GM23248 (cell line): ENCODE measurements at places on chromosomes 7 and 10. TPM values are rescaled to one million over a fixed set of nuclear protein-coding genes. Genes with fewer than 3 reads are reported as not detected.

The BICC1 gene
- 95.8 and 97.0 TPM in 2 replicates for polyA plus RNA-seq

The CFAP58 gene
- 0.20 and 0.30 TPM in 2 replicates for polyA plus RNA-seq

The GATAD1 gene
- 10.0 and 10.8 TPM in 2 replicates for polyA plus RNA-seq

The CYP3A5 gene
- 0.26 and 0.33 TPM in 2 replicates for polyA plus RNA-seq

The AQP1 gene
- 0.33 and 0.34 TPM in 2 replicates for polyA plus RNA-seq

The LRRC18 gene
- not detected in 2 replicates for polyA plus RNA-seq

The GPRIN2 gene
- polyA plus RNA-seq = not detected in 2 replicates

- DNase-seq = peak; percentile 45
- no peak overlapping the region for H3K27ac ChIP-seq
- no peaks in the 10 kb centered on the region for H3K4me1 ChIP-seq
- H3K36me3 ChIP-seq = no peaks in the 10 kb centered on the region
- H3K4me3 ChIP-seq = no peak overlapping the region
- no peaks in the 10 kb centered on the region for H3K27me3 ChIP-seq
These were observed 26.6 kb upstream of the SNX10 start for GRCh38 chr7:26265065-26265464.

GRCh38 chr7:37289367-37289766 lies 159.3 kb downstream of the ELMO1 start:
- no peaks in the 10 kb centered on the region for H3K27me3 ChIP-seq
- no peaks in the 10 kb centered on the region for H3K36me3 ChIP-seq
- H3K27ac ChIP-seq = no peak overlapping the region
- no peaks in the 10 kb centered on the region for H3K4me1 ChIP-seq
- H3K4me3 ChIP-seq = no peak overlapping the region

DNA sequence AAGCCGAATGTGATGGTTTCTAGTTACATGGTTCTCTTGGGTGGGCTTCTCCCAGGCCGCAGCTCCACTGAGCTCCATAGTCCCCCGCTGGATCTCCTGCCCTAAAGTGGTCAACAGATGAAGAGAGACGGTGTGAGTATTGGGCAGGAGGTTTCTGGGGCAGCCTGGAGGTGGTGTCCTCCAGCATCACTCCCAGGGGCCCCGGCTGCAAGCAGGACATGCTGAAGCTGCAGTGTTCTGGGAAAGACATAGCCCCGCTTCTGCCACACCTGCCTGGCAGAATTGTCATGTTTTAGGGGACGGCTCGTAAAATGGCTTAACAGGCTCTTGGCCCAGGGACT lies 40.4 kb downstream of the CALML3 start:
- peaks cover 48% of the 10 kb centered on the region for H3K4me1 ChIP-seq
- H3K4me3 ChIP-seq = no peak overlapping the region
- DNase-seq = no peak
- no peaks in the 10 kb centered on the region for H3K27me3 ChIP-seq

GRCh38 chr10:32156031-32156495 lies 99.8 kb upstream of the KIF5B start:
- no peak overlapping the region for H3K27ac ChIP-seq
- no peaks in the 10 kb centered on the region for H3K27me3 ChIP-seq
- no peaks in the 10 kb centered on the region for H3K36me3 ChIP-seq

- no peak for DNase-seq
- H3K27ac ChIP-seq = no peak overlapping the region
- H3K4me1 ChIP-seq = no peaks in the 10 kb centered on the region
- no peaks in the 10 kb centered on the region for H3K27me3 ChIP-seq
These were observed 327.4 kb downstream of the SORCS1 start for GRCh38 chr10:106836933-106837663.

- no peaks in the 10 kb centered on the region for H3K36me3 ChIP-seq
- H3K4me3 ChIP-seq = no peak overlapping the region
- H3K27me3 ChIP-seq = no peaks in the 10 kb centered on the region
- no peak for DNase-seq
- H3K4me1 ChIP-seq = peaks cover 16% of the 10 kb centered on the region
These were observed 70.7 kb downstream of the VOPP1 start for GRCh38 chr7:55501611-55502010.

GRCh38 chr7:140084972-140085371 lies 22.2 kb upstream of the PARP12 start:
- no peak for DNase-seq
- H3K36me3 ChIP-seq = 0 out of 2 replicates have a peak, but pooled peaks cover 8% of the 10 kb centered on the region
- no peak overlapping the region for H3K27ac ChIP-seq
- peaks cover 4% of the 10 kb centered on the region; the same call in 1 of the 2 replicates for H3K4me1 ChIP-seq
- H3K27me3 ChIP-seq = no peaks in the 10 kb centered on the region

GRCh38 chr7:120334475-120334874 lies 61.5 kb downstream of the KCND2 start:
- no peaks in the 10 kb centered on the region for H3K27me3 ChIP-seq
- no peak overlapping the region for H3K4me3 ChIP-seq
- no peak overlapping the region for H3K27ac ChIP-seq
- no peak for DNase-seq
- no peaks in the 10 kb centered on the region for H3K4me1 ChIP-seq

GRCh38 chr7:7178906-7179305 lies 3.4 kb upstream of the C1GALT1 start:
- DNase-seq = peak; percentile 35
- no peak overlapping the region for H3K4me3 ChIP-seq
- peaks cover 38% of the 10 kb centered on the region for H3K4me1 ChIP-seq
- no peaks in the 10 kb centered on the region for H3K27me3 ChIP-seq
- H3K27ac ChIP-seq = peak overlapping the region; percentile 39; the same call in 1 of the 2 replicates

DNA sequence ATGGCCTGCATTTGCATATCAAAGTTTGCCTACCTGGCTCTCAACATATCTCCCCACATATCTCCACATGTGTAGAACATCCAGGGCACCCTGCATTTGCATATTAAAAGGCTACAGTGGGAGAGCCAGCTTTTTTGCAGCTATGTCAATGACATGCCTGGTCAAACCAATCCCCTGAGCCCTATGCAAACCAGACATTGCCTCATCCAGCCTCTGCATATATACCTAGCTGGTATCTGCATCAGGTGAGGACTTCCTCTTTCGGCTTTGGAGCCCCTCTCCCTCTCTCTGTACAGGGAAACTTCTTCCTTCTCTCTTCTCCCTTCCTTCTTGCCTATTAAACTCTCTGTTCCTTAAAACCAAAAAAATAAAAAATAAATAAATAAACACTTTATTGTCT lies 142.7 kb upstream of the STEAP4 start:
- H3K27me3 ChIP-seq = no peaks in the 10 kb centered on the region
- no peaks in the 10 kb centered on the region for H3K36me3 ChIP-seq
- no peaks in the 10 kb centered on the region for H3K4me1 ChIP-seq
- H3K4me3 ChIP-seq = no peak overlapping the region
- H3K27ac ChIP-seq = no peak overlapping the region

- peaks cover 11% of the 10 kb centered on the region for H3K27me3 ChIP-seq
- H3K4me3 ChIP-seq = no peak overlapping the region
- no peak overlapping the region for H3K27ac ChIP-seq
These were observed 35.5 kb upstream of the PTF1A start for GRCh38 chr10:23156447-23157150.

- no peak overlapping the region for H3K27ac ChIP-seq
- peaks cover 17% of the 10 kb centered on the region for H3K4me1 ChIP-seq
- no peaks in the 10 kb centered on the region for H3K36me3 ChIP-seq
- no peak overlapping the region for H3K4me3 ChIP-seq
- H3K27me3 ChIP-seq = no peaks in the 10 kb centered on the region
- DNase-seq = peak; percentile 47
These were observed 664.0 kb downstream of the XPNPEP1 start for GRCh38 chr10:109259293-109259692.

DNA sequence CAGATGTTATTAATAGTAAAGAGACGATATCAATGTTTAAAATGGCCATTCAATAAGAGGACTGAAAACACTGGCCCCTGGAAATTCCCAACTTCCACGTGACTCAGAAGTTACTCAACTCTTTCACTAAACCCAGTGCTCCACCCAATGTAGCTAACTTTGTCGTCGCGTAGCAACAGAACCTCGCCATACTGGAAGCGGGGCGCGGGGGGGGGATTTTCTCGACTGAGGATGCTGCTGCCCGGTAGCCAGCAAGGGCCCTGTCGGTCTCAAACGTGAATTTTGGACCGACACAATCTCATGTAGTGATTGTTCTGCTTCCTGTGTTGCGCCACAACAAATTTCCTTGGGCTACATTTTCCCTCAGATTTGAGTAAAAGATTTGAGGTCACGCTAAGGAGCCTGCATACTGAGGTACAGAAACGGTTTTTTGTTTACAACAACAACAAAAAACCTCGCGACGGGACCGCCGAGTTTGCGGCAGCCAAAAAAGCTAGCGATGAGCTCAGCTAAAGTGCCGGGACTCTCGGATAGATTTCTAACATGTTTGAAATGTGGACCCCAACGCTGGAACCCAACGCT lies 977 bp upstream of the SFR1 start:
- H3K36me3 ChIP-seq = no peaks in the 10 kb centered on the region
- peaks cover 40% of the 10 kb centered on the region for H3K4me1 ChIP-seq
- H3K27me3 ChIP-seq = no peaks in the 10 kb centered on the region
- H3K4me3 ChIP-seq = peak overlapping the region; percentile 80
- DNase-seq = peak; percentile 99

GRCh38 chr7:65554-65953 lies 126.8 kb upstream of the FAM20C start:
- H3K27me3 ChIP-seq = no peaks in the 10 kb centered on the region
- peak; percentile 76 for DNase-seq
- H3K4me3 ChIP-seq = no peak overlapping the region

DNA sequence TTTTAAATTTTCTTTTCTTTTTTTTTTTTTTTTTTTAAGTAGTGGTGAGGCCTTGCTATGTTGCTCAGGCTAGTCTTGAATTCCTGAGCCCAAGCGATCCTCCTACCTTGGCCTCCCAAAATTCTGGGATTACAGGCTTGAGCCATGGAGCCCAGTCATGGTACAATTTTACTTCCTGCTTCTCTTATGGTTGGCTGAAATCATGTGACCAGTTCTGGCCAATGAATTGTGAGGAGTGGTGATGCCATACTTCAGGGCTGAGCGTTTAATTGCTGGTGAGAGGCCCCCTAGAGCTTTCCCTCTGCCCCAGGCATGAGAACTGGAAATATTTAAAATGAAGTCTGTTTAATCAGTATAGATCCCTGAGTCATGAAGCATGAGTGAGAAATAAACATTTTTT lies 22.2 kb upstream of the BAIAP2L1 start:
- no peaks in the 10 kb centered on the region for H3K36me3 ChIP-seq
- DNase-seq = peak; percentile 41
- no peak overlapping the region for H3K27ac ChIP-seq
- H3K4me1 ChIP-seq = peaks cover 13% of the 10 kb centered on the region
- no peak overlapping the region for H3K4me3 ChIP-seq

DNA sequence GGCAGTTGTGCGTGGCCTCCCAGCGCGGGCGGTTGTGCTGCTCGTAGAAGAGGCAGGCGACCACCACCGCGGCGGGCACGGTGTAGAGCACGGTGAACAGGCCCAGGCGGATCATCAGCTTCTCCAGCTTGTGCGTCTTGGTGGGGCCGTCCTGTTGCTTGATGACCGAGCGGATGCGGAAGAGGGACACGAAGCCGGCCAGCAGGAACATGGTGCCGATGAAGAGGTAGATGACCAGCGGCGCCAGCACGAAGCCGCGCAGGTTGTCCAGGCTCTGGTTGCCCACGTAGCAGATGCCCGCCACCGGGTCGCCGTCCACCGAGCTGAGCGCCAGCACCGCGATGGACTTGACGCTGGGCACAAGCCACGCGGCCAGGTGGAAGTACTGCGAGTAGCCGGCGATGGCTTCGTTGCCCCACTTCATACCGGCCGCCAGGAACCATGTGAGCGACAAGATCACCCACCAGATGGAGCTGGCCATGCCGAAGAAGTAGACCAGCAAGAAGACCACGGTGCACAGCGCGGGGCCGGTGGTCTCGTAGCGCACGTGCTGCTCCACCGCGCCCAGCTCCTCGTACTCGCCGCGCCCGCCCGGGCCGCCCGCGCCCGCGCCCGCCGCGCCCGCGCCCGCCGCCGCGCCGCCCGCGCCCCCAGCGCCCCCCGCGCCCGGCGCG lies 2.2 kb downstream of the FZD8 start:
- no peaks in the 10 kb centered on the region for H3K27me3 ChIP-seq
- H3K27ac ChIP-seq = no peak overlapping the region
- peaks cover 4% of the 10 kb centered on the region for H3K4me1 ChIP-seq

GRCh38 chr7:17396692-17397091 lies 98.2 kb downstream of the AHR start:
- H3K27ac ChIP-seq = no peak overlapping the region
- H3K4me3 ChIP-seq = no peak overlapping the region
- H3K36me3 ChIP-seq = no peaks in the 10 kb centered on the region

DNA sequence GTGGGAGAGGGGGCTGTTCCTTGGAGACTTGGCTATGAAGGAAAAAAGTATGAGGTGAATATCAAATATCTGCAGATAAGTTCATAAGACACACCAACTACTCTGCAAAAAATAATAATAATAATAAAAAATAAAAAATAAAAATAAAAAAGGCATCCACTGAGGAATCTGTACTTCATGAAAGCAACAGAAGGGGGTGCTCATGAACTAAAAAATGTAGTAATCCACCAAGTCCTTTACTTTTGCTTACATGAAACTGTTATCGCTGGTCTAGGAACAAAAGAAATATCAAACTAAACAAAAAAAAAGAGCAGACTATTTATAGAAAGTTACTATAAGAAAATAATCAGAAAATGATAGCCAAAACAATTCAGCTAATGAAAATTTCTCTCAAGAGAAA lies 579.0 kb downstream of the PHTF2 start:
- H3K36me3 ChIP-seq = no peaks in the 10 kb centered on the region
- peaks cover 16% of the 10 kb centered on the region for H3K4me1 ChIP-seq
- DNase-seq = no peak
- no peak overlapping the region for H3K4me3 ChIP-seq

DNA sequence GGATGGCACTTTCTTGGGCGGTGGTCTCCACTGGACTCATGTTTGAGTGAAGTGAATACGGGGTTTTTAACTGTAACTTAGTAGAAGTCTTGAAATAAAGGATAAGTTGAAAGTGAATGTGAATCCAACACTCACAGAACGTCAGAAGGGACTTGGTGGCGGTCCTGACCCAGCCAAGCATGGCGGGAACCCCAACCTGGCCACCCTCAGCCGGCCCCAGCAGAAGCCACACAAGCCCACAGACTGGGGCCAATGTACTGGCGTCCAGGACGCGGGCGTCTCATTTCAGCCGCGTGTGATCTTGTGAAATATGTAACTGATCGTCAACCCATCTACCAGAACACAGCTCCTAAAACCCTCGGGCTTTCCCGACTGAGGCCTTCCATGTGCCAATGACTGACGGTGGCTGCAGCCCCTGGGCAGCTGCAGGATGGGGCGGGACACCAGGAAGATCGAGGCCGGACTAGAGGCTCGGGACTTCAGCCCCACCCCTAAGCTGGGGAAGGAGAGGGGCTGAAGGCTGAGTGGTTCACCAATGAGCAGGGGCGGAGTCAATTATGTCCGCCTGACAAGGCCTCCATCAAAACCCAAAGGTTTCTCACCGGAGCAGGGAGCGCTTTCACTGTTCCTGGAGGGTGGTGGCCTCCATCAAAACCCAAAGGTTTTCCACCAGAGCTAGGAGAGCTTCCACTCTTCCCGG lies 161.5 kb downstream of the MAD1L1 start:
- H3K36me3 ChIP-seq = no peaks in the 10 kb centered on the region
- no peak for DNase-seq
- H3K4me3 ChIP-seq = no peak overlapping the region
- H3K27ac ChIP-seq = no peak overlapping the region

GRCh38 chr10:110901954-110902819 lies 16.8 kb downstream of the BBIP1 start:
- H3K4me3 ChIP-seq = no peak overlapping the region
- peaks cover 21% of the 10 kb centered on the region for H3K36me3 ChIP-seq
- DNase-seq = peak; percentile 86
- no peaks in the 10 kb centered on the region for H3K27me3 ChIP-seq
